MCF 10A (cell line): ENCODE measurements at places on chromosomes 1 and 21.

GRCh38 chr1:44985747-44986359 is 542 bp downstream of the EIF2B3 start:
- DNase-seq, result peak; percentile 8

DNA sequence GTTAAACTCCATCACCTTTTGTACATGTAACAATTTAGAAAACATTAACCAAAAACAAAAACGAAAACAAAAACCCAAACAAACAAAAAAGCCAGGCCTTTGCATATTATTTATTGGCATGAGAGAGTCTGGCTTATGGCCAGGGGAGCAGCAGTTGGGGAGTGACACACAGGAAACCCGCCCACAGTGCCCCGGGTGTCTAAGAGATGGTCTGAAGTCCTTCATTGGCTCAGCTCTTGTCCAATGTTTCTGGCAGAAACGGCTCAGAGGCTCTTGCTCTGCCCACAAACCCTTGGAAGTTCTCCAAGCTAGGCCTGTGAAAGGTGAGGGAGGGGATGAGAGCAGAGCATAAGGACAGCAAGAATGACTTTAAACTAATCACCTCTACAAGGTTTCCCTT is 131.5 kb downstream of the CNIH3 start:
- peak; percentile 92 for DNase-seq

DNA sequence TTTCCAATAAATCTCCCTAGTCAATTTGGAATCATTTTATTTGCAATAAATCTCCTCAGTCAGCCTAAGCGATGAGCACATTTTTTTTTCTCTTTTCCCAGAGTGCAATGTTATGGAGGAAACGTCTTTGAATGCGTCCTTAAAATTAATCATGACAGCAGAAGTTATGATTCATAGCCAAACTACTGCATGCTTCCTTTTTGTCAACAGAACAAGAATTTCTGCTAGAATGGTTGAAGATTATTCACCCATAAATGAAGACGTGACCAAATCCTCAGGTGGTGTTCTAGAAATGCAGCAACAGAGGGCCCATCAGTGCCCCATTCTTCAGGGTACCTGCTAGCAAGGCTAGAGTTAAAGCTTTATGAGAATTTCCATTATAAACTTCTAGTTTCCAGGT is 407.9 kb upstream of the PKN2 start:
- peak; percentile 34 for DNase-seq

- no peak for DNase-seq
Observed at GRCh38 chr1:163877016-163877415, 555.3 kb downstream of the NUF2 start.

GRCh38 chr1:246437961-246438360 is 69.1 kb downstream of the SMYD3 start:
- no peak for DNase-seq

GRCh38 chr21:16072737-16073136 is 343.0 kb downstream of the USP25 start:
- peak; percentile 33 for DNase-seq

GRCh38 chr1:155969377-155969791 is 9.0 kb downstream of the ARHGEF2 start:
- DNase-seq, result no peak

DNA sequence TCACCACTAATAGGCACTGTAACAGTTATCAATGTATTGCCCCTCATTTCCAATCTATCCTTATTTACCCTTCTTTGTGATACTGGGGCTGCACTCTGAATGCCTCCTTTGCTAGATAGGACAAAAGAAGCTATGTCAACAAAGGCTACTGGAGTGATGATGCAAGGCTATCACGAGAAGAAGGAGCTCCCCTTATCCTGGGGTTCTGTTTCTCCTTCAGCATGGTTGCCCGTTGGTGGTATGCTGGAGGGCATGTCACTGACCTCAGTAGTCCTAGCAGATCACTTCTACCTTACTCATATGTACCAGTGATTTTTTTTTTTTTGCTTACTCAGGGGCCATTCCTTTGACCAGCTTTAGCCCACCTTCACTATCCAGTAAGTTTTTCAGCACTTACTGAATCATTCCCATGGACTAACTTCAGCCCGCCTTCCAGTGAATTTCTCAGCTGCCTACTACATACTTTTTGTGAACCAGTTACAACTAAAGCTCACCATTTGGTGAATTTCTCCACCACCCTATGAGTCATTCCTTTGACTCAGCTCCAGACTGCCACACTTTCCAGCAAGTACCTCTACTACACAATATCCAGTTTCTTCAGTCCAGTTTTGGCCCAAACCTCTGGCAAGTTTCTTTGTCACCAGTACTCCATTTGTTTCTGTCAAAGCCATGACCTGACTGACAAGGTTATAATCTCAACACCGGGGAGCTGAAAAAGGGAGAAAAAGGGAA is 944.5 kb downstream of the KCNT2 start:
- DNase-seq, result peak; percentile 96

DNA sequence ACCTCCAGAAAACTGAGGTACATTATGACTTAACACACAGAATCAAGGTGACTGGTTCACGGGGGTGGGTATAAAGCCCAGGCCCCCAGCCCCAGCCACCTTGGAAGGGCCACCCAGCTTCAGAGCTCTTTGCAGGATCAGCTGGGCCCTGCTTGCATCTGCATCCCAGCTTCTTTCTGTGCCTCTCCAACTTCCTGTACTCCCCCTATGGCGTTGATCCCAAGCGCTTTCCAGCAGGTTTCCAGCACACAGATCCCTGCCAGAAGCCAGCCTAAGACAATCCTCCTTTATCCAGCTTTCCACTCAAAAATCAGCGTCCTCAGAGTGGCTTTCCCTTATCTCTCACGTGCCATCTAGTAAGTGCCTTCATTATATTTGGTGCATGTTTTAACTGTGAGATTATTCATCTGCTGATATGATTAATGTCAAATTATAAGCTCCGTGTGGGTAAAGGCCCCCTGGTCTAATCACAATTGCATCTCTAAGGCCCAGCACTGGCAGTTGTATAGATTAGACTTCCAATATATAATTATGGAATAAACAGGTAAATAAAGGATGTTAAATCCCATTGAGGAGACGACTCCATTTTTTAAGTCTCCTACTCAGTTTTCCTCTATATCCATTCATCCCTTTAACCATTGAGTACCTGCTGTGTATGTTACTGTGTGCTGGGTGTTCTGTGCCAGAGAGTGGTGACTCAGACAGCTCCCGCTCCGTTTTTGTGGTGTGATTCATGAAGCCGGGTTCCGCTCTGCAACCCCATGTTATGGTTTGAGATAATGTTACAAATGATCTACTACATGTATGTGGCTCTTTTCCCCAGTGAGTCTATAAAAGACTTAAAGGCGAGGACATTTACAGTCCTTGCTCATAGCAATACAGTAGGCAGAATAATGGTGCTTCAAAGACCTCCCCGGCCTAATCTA is 387.6 kb downstream of the PCP4 start:
- peak; percentile 49 for DNase-seq

- no peak for DNase-seq
Observed at GRCh38 chr1:35925741-35926140, 5.2 kb upstream of the AGO3 start.

DNA sequence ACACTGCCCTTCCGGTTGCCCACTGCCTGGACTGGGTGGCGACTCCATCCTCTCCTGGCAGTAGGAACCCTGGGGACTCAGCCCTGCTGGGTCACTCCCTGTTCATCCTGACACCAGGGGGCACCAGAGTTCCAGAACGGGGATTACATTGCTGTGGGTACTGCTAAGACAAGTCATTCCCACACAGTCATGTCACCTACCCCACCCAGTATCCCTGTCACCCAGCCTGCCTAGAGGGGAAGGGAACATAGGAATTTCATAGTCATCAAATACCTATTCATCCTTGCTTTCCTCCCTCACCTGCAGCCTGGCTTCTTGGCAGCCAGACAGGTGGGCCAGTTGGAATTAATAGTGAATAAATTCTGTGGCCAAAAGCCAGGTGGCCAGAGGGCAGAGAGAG is 9.8 kb upstream of the SFN start:
- DNase-seq, result peak; percentile 94

DNA sequence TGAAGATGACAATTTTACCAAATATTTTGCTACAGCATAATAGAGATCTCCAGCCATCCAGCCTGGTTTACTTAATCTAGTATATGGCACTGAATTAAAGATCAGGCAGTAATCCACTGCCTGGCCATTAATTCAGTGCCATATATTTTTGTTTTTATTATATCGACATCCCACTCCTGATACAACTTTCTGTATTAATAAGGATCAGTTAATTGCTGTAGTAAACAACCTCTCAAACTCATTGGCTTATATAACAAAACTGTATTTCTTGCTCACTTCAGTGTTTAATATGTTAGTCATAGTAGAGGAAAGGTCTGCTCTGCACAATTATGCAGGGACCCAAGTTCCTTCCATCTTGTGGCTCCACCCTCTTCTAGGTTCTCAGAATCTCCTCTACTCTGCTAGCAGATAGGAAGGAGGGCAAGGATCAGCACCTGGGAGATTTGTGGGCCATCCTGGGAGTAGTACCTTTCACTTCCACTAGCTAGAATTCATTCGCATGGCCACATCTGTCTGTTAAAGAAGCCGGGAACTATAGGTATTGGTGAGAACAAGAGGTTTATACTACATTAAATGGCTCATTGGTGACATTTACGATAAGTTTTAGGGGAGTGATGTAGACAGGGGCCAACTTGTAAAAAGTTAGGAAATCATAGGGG is 3.6 kb upstream of the ZDHHC18 start:
- DNase-seq, result no peak

DNA sequence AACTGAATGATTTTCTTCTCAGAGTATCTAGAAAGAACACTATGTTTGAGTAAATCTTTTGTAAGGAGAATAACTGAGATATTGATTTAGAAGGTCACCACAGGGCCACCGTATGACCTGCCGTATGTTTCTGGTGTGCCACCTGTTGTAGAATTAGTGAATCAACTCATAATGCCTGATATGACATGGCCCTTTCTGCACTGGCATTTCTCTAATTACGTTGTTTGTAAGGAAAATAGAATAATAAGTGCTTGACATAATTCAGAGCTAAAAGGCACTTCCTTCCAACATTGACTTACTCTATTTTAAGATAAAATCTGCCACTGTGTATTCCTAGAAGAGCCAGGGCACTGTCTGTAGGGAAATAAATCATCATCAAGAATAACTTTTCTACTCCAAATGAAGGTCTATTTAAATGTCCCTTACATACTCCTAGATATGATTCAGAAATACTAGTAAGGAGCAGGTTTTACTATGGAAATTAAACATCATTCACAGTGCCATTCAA is 101.7 kb downstream of the PHTF1 start:
- DNase-seq, result no peak

DNA sequence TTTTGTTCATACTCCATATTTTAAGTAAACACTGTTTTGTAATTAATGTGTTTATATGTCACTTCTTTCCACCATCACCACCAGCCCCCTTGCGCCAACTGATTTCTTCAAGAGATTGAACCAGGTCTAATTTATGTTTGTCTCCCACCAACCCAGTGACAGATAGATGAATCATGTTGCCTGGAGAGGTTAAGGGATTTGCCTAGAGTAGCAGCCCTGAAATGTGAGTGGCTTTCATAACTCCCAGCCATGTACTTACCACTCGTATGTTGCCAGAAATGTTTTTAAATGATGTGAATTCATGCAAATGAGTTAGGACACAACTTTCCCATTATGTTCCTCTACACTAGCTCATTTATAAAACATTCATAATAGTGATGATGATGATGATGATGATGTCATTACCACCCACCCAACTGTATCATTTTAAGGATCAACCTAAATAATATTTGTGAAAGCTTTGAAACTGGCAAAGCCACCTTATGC is 86.9 kb downstream of the LRRC8D start:
- peak; percentile 80 for DNase-seq

DNA sequence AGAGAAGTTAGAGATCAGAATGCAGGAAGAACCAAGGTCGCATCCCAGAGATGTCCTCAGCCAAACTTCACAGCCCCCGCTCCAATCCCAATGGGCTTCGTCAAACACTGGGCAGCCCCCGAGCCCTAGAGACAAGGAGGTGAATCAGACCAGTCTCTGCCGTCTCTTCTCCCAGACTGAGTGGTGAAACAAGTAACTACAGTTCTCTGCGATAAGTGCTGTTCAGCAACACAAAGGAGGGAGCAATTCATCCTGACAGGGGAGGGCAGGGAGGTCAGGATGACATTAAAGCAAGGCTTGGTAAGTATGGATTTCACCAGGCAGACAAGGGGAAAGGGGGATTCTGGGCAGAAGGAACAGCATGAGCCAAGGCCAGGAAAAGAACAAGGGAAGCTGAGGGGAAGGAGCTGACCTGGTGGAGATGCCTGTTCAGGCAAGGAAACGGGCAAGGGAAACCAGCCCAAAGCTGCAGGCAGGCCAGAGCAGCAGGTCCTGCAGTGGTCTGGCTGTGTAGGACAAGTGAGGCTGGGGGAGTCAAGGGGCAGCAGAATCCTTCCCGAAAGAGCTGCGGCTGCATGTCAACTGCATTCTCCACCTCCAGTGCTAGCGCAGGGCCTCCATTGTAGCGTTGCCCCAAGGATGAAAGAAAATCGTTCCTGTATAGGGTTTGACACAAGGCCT is 13.6 kb upstream of the ERI3 start:
- DNase-seq, result no peak

- no peak for DNase-seq
Observed at GRCh38 chr1:30750731-30751291, 6.8 kb downstream of the LAPTM5 start.

DNA sequence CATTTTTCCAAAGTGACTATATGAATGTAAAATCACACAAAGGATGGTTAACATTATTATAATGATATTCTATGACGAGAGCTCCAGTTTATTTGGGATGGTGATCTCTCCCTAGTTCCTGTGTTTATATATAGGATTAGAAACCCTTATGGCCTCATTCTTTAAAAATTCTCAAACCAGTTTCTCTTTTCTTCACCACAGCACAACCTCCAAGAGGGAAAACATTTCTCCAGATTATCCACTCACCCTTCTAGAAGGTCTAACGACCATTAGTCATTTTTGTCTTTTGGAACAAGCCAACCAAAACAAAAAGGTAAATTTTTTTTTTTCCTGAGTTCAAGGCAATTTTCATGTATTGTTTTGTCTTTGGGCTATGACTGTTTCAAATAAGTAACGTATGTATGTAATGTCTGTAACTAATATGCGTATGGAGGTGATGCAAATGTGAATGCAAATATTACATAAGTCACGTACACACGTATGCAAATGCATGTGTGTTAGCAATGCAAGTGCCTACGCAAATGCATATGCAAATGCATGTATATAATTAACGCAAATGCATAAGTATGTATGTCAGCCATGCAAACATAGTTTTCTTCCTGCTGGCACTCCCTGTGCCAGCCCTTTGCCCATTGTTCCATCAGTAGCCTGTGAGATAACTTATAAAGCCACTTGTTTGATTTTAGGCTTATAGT is 72.5 kb upstream of the MORC3 start:
- DNase-seq, result no peak
